Right ventricle myocardium superior (tissue), 1 donor: ENCODE measurements at places on chromosomes 1 and 21.

GRCh38 chr1:49294539-49294938 is 517.8 kb upstream of the BEND5 start:
- no peak for DNase-seq

DNA sequence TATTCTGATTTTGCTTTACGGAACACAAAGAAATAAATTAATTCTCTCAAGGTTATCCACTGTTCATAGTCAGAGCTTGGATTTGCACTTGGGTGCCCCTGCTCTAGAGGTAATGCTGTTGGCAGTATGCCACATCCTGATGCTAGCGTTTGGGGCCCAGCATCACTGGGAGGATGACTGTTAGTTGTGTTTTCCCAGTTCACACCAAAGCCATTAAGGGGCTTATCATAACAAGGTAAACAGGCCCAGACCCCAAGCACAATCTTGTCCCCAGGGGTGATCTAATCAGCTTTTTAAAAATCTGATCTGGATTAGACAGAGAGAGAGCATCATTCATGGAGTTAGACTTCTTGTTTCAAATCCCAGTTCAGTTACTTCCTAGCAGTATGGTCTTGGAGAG is 60.2 kb upstream of the PBX1 start:
- no peak for DNase-seq

- DNase-seq = no peak
Measured at GRCh38 chr1:248792342-248792741, 33.4 kb downstream of the SH3BP5L start.

DNA sequence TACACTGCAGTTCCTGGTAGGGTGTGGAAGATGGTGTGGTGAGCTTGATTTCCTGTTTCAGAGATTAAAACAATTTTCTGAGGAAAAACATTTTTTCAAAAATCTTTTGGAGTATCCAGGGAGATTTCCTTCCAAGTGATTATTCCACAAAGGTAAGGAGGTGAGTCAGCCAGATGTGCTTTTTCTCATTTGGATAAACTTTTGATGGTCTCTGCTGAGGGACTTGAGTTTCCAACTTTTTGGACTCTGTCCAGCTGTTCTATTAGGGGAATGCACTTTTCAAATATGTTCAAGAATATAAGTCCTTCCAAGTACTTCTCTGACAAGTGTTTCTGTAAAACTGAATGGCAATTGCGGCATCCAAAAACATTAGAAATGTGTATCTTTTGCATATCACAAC is 628.8 kb upstream of the ADAMTS5 start:
- no peak for DNase-seq

GRCh38 chr21:32991361-32991760 is 34.4 kb upstream of the OLIG2 start:
- DNase-seq = no peak

DNA sequence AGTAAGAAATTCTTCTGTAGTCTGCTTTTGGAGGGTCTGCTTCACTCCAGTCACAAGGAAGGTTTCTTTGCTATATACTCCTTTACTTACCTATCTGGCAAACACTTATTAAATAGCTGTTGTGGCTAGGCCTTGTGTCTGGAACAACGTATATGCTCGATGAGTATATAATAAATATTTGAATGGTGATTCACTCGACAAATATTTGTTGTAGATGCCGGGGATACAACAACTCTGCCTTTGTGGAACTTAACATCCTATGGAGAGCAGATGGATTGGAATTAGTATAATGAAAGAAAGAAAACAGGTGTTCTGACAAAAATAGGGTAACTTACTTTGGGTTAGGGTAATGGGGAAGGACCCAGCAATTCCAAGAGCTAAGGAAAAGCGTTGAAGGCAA is 31.1 kb downstream of the KPNA6 start:
- no peak for DNase-seq
